Vagina (tissue), 2 donors: ENCODE measurements at places on chromosomes 12 and 14. TPM values are rescaled to one million over a fixed set of nuclear protein-coding genes. Genes with fewer than 3 reads are reported as not detected.

GRCh38 chr14:104366931-104367865 is 212.4 kb upstream of the C14orf180 start:
- no peaks in the 10 kb centered on the region for H3K36me3 ChIP-seq
- H3K4me1 ChIP-seq = no peaks in the 10 kb centered on the region
- H3K4me3 ChIP-seq = no peak overlapping the region
- H3K27ac ChIP-seq = no peak overlapping the region
- H3K27me3 ChIP-seq = no peaks in the 10 kb centered on the region

DNA sequence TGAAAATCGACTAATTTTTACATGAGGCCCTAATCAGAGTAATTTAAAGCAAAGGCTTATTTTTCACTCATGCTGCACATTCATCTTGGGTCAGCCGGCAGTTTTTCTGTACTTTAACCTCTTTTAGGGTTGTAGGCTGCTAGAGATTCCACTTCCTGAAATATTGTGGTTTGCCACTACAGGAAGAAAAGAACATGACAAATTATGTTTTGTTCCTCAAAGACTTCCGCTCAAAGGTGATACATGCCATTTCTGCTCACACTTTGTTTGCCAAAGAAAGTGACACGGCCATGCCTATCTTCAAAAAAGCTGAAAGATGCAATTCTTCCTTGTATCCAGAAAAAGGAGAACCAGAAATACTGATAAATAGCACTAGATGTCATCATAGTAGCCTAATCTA is 183.4 kb upstream of the PPFIA2 start:
- no peaks in the 10 kb centered on the region for H3K36me3 ChIP-seq
- no peak overlapping the region for H3K4me3 ChIP-seq
- H3K27ac ChIP-seq = no peak overlapping the region
- no peak for DNase-seq
- no peaks in the 10 kb centered on the region for H3K27me3 ChIP-seq

Gene ACSM4
- total RNA-seq = not detected

Gene KCNC2
- total RNA-seq = 0.25 TPM

DNA sequence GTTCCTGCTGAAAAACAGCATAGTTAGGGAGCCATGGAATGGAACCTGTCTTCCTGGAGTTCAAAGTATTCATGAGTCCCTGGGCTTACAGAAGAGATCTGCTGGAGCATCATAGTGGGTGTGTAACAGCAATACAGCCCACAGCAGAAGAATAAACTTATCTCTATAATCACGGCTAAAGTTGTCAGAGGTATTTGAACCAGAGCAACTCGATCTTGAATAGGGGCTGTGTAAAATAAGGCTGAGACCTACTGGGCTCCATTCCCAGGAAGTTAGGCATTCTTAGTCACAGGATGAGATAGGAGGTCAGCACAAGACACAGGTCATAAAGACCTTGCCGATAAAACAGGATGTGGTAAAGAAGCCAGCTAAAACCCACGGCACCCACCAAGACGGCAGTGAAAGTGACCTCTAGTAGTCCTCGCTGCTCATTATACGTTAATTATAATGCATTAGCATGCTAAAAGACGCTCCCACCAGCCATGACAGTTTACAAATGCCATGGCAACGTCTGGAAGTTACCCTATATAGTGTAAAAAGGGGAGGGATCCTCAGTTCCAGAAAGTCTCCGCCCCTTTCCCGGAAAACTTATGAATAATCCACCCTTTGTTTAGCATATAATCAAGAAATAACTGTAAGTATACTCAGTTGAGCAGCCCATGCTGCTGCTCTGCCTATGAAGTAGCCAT is 223.4 kb downstream of the PCNX1 start:
- H3K36me3 ChIP-seq = no peaks in the 10 kb centered on the region
- peak; percentile 40 for DNase-seq
- H3K4me1 ChIP-seq = no peaks in the 10 kb centered on the region
- no peak overlapping the region for H3K4me3 ChIP-seq
- H3K27ac ChIP-seq = no peak overlapping the region
- H3K27me3 ChIP-seq = no peaks in the 10 kb centered on the region

DNA sequence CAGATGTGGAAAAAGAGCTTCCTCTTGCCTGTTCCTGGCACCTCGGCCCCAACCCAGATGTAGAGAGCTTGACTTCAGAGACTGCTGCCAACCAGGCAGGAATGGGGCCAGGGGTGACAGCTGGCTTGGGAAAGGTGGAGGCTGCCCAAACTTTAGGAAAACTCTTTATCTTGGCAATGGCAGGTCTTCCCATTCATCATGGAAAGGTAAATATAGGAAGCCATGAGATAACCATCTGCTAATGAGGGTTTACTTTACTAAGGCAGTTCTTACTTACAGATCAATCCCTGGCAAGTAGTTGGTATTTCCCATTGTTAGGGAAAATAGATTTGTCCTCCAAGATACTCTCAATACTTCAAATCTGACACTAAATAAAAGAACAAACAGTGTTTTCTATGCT is 143.1 kb upstream of the NUDT4 start:
- no peak overlapping the region for H3K27ac ChIP-seq
- no peaks in the 10 kb centered on the region for H3K27me3 ChIP-seq
- H3K4me1 ChIP-seq = no peaks in the 10 kb centered on the region
- H3K36me3 ChIP-seq = no peaks in the 10 kb centered on the region
- no peak overlapping the region for H3K4me3 ChIP-seq
- DNase-seq = no peak

GRCh38 chr14:65357689-65358088 is 54.8 kb upstream of the FUT8 start:
- no peak for DNase-seq
- no peaks in the 10 kb centered on the region for H3K36me3 ChIP-seq
- H3K27ac ChIP-seq = no peak overlapping the region
- no peak overlapping the region for H3K4me3 ChIP-seq
- H3K4me1 ChIP-seq = peaks cover 8% of the 10 kb centered on the region

DNA sequence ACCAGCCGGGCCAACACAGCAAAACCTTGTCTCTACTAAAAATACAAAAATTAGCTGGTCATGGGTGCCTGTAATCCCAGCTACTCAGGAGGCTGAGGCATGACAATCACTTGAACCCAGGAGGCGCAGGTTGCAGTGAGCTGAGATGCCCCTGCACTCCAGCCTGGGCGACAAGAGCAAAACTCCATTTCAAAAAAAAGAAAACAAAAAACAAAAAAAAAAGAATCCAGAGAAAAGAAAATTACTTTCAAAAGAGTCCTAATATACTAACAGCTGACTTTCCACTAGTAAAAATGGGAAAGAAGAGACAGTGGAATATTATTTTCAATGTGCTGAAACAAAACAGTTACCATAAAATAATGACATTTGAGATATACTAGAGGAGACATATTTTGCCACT is 8.3 kb upstream of the INSM2 start:
- no peak for DNase-seq
- no peak overlapping the region for H3K27ac ChIP-seq
- H3K36me3 ChIP-seq = no peaks in the 10 kb centered on the region

DNA sequence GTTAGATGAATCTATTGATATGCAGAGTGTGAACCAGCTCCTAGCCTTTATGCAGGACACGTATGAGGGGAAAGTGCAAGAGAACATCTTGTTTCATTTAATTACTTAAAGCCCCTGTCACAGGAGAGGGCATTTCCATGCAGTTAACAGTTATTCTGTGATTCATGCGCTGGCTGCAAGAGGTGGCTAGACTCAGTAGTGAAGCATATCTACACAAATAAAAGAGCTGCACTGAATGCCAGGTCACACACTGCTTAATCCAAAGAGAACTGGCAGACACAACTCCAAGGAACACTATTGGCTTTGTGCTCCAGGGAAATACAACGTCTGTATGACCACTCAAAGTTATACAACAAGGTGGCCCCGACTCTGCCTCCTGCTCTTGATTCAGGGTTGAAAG is 394.1 kb downstream of the C12orf75 start:
- no peak overlapping the region for H3K27ac ChIP-seq
- no peak for DNase-seq
- H3K36me3 ChIP-seq = no peaks in the 10 kb centered on the region
- H3K4me3 ChIP-seq = no peak overlapping the region

GRCh38 chr14:57078054-57078453 is 190.7 kb downstream of the EXOC5 start:
- H3K27ac ChIP-seq = no peak overlapping the region
- no peaks in the 10 kb centered on the region for H3K36me3 ChIP-seq
- DNase-seq = no peak
- no peak overlapping the region for H3K4me3 ChIP-seq
- H3K27me3 ChIP-seq = no peaks in the 10 kb centered on the region

DNA sequence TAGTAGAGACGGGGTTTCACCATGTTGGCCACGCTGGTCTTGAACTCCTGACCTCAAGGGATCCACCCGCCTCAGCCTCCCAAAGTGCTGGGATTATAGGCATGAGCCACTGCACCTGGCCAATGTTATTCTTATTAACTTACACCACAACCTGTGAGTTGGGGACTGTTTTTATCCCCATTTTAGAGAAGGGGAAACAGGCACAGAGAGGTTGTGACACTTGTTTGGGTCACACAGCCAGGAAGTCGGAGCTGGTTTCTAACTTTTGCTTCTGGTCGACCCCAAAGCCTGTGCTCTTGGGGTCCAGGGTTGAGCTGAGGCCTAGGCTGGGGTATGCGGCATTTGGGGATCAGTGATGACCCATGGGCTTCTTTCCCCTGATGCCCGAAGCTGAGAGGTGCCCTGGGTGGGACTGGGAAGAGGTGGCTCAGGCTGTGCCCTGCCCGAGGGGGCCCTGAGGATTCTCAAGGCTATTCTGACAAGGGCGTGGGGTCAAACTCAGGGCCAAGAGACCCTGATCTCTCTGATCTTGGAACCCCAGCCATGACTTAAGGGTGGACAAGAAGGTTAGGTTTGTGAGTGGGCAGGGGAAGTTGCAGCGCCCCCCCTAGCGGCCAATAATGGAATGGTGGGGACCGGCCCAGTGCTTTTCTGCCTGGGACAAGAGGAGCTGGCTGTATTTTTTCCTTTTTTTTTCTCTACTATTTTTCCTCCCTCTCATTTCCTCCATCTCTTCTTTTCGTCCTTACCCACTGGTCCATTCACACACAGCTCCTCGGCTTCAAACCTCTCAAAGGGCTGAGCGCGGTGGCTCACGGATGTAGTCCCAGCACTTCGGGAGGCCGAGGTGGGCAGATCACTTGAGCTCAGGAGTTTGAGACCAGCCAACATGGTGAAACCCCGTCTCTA is 3.0 kb downstream of the SDSL start:
- no peak overlapping the region for H3K27ac ChIP-seq
- no peak overlapping the region for H3K4me3 ChIP-seq
- peaks cover 6% of the 10 kb centered on the region for H3K4me1 ChIP-seq
- H3K27me3 ChIP-seq = no peaks in the 10 kb centered on the region
- H3K36me3 ChIP-seq = no peaks in the 10 kb centered on the region
- no peak for DNase-seq

Gene NGB
- 1.7 TPM for total RNA-seq

DNA sequence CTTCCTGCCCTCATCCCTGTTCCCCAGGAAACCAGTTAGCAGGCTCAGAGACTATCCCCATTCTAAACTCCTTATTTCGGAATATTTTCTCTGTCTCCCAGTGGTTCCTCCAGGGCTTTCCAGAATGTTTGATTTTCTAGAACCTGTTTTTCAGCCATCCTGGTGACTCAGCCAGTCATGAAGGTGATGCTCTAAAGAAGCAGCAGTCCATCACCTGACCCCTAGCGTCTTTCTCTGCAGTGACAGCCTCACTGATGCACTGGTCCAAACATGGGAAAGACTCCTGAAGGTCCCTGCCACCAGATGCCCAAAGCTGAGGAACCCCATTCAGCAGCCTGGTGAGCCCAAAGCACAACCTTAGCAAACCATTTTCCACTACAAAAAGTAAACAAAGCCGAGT is 212.6 kb downstream of the PHETA1 start:
- H3K4me1 ChIP-seq = no peaks in the 10 kb centered on the region
- no peak overlapping the region for H3K27ac ChIP-seq
- no peak overlapping the region for H3K4me3 ChIP-seq
- no peaks in the 10 kb centered on the region for H3K27me3 ChIP-seq
- no peaks in the 10 kb centered on the region for H3K36me3 ChIP-seq

- H3K36me3 ChIP-seq = no peaks in the 10 kb centered on the region
- no peak for DNase-seq
- H3K4me1 ChIP-seq = peaks cover 28% of the 10 kb centered on the region
These were observed 82.1 kb downstream of the ZFP36L1 start for GRCh38 chr14:68710776-68711175.
